ENCODE measurements at places on chromosomes 7 and 10.
A peak's percentile ranks its signal among the peaks of the same experiment; 100 is the strongest.

- peak; percentile 43 for DNase-seq
Observed at GRCh38 chr10:113680190-113681111, 739 bp downstream of the CASP7 start.

DNA sequence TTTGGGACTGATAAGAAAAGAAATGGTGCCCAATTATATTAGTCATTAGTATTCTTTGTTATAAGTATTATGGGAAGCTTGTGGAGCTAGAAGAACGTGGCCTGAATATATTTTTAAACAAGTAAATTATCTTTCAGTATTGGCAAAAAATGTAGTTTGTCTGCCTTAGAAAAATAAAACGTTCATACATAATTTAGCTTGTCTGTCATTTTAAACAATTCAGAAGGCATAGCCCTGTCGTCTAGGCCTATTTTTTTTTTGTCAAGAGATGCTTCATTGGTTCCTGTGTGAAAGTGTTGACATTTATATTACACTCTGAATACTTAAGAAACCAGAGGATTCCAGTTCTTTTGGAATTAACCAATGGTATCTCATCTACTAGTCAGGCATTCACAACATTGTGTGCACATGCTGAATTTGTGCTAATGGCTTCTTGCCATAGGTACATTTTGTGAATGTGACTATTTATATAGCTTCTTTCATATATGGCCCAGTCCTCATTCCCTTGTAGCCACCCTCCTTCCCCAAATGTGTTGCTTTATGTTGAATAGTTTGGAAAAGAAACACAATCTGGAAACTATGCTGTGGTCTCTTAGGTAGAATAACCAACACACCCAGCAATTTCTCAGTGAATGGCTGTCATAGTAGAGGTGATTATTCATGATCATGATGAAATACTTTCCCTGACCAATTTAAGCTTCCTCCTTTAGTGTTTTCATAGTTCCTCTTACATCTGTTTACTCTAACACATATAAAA, 435.8 kb downstream of the EXOC4 start:
- DNase-seq = no peak

DNA sequence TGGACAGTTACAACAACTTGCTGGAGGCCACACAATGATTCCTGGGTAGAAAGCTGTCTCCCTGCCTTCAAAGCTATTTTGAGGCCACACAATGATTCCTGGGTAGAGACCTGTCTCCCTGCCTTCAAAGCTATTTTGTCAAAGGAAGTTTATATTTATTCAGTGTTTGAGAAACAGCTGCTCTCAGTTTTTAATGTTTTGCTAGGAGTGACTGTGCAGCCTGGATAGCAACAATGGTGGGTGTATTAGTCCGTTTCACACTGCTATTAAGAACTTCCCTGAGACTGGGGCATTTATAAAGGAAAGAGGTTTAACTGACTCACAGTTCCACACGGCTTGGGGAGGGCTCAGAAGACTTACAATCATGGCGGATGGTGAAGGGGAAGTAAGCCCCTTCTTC, 3.9 kb upstream of the SGPL1 start:
- DNase-seq = no peak

DNA sequence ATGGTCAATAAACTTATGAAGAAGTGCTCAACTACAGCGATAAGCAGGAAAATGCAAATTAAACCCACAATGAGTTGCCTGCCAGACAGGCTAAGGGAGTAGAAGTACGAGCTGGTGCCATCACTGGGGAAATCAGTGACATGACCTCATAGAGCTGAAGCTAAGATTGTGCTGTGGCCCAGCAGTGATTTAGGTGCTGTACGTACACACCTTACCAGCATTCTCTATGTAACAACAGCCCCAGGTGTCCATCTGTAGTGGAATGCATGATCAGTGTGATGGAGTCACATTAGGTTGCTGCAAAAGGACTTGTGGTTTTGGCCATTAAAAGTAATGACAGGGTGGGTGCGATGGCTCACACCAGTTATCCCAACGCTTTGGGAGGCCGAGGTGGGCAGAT, 5.7 kb upstream of the TECPR1 start:
- no peak for DNase-seq

- no peak for DNase-seq
Observed at GRCh38 chr7:82183634-82184033, 259.9 kb downstream of the CACNA2D1 start.

DNA sequence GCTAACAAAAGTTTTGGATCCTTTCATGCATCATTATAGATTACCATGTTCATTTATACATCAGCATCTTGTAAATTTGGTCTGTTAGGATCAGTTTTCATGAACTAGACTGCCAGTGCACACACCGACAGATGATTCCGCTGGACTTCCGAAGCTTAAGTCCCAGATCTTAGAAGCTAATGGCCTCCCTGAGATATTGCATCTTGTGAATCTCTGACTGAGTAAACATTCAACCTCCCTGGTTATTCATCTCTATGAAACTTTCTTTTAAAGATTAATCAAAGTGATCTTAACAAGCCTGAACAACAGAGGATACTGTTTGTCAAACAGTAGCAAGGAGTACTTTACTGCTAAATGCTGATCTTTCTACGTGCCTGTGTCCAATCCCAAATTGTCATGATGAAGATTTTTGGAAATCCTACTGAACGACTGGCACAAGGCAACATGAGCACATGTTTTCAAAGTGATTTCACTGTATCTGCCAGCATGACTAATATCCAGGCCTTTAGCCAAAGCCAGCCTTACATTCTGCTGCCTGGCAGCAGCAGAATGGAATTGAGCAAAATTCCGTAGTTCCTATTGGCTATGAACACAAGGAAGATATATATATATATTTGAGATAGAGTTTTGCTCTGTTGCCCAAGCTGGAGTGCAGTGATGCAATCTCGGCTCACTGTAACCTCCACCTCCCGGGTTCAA, 91.3 kb upstream of the ANK3 start:
- no peak for DNase-seq

- no peak for DNase-seq
Observed at GRCh38 chr7:97422046-97422445, 304.5 kb downstream of the SDHAF3 start.

GRCh38 chr10:73338801-73339368, 19.8 kb downstream of the CFAP70 start:
- no peak for DNase-seq

DNA sequence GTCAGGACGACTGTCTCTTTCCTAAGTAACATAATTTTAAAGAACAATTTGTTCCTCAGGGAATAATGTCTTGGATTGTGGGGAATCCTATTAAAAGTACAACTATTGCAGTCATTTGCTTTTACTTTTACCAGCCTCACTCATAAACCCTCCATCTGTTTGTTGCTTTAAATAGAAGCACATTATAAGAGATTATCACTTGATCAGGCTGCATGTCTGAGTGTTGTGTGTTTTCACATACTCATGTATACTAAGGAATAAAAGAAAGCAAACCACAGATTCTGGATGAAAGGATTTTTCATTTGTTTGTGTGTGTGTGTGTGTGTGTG, 1077.8 kb downstream of the KCNMA1 start:
- no peak for DNase-seq

DNA sequence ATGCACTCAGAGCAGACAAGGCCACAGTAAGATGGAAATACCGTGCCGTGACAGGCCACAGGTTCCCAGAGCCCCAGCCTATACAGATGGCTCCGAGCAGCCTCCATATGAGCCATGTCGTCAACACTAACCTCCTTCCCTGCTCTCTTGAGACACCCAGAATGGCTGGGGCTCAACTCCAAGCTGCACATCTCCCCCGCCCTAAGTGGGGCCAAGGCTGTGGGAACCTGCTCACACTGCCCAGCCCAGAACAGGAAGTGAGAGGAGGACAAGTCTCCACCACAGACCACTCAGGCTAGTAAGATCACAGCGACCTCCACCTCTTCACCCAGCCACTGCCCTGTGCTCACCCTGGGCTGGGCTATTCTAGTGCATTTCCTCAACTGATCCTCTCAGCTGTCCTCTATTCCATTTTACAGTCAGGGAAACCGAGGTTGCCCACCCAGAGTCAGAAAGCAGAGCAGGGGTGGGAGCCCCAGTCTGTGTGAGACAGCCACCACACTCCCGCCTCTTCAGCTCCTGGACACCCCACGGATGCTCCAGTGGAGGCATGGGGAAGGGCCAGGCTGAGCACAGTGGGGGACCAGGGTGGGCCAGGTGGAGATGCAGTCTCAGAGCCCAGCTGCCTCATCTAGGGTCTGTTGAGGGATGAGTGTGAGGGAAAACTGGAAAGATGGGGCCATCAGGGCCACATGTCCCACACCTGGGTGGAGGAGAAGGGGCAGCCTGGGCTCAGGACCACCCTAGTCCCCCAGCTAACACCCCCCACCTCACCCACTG, 11.6 kb downstream of the GRID1 start:
- no peak for DNase-seq

DNA sequence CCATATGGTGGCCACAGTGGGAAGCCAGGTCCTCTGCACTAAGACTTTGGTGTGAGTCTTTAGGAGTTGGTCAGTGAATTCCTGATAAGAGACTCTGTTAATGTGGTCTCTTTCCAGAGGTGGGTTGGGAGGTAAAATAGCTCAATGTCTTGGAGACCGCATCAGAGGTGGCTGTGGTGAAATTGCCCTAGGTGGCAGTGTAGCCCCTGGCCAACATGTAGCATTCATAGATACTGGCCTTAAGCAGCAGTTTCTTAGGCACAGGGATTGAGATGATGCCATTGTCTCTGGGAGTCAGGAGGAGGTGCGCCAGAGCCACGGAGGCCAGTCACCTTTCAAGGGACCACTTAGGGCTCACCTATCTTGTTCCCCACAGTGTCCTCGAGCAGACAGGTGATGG, 202.8 kb downstream of the CREB5 start:
- no peak for DNase-seq

DNA sequence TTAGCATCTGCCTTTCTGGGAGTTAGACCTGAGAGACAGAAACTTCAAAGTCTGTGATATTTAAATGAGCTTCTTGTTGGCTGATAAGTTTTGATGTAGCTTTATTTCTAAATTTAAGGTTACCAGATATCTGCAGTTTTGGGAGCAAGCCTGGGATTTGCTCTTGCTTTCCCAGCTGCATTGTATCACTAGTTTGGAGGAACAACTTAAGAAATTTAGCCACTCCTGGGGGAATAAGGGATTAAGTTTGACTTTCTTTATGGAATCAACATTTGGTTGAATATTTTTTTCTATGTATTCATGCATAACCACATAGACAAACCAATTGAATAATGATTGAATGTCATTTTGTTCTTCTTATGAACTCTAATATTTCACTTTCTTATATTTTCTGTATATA, 178.6 kb downstream of the POLR1F start:
- no peak for DNase-seq

All from activated CD4-positive, alpha-beta T cell treated with anti-CD3 and anti-CD28 coated beads, Interleukin-2, amount 50 U/mL, for 48 hours (primary cell).